ENCODE measurements at places on chromosomes 4 and X. TPM values are rescaled to one million over a fixed set of nuclear protein-coding genes. Genes with fewer than 3 reads are reported as not detected.

Gene MTNR1A
- total RNA-seq, result not detected

Gene CRLF2
- 0.96 TPM for total RNA-seq

Gene SLBP
- total RNA-seq, result 52.0 TPM

Gene DNAAF6
- not detected for total RNA-seq

Gene PDZD4
- 0.80 TPM for total RNA-seq

Gene TEX11
- not detected for total RNA-seq

Gene USP17L29
- not detected for total RNA-seq

Gene FAT4
- 13.4 TPM for total RNA-seq

Gene HAND2
- total RNA-seq, result 10.5 TPM

Gene CXCL3
- total RNA-seq, result 0.64 TPM

Gene EDA
- total RNA-seq, result 5.0 TPM

DNA sequence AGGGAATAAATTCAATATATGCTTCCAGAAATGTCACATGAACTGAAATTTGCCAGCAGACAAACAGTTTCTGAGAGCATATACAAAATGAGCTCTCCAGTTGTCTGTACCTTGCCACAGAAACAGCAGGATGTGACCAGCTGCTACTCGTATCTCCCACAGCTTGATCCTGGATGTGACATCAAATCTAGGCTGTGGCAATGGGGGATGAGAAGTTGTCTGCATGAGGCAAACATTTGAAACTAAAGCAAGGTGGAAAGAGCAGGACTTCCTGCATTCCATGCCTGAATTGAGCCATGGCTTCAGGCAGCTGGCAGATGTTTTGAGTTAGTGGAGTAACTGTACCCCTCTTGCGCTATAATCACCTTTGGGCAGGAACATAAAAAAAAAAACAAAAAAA, 1724.0 kb downstream of the RPA4 start:
- DNase-seq, result no peak

DNA sequence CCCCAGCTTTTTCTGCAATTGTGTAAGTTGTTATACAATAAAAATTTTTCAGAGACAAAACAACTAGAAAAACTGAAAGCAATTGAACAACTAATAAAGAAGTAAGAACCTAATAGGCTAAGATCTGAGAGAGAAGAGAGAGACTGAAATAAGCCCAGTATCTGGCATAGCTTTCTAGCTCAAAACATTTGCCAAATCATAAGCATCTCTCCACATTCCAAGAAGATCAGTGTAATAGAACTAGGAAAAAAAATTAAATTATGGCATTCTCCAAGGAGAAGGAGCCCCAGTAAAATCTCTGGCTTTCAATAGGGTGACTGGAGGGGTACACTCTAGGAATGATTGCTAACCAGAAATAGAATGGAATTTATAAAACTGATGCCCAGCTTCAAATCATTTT, 19.0 kb upstream of the PPP3CA start:
- no peak for DNase-seq

- no peak for DNase-seq
Measured at GRCh38 chr4:182495031-182495430, 251.8 kb downstream of the TENM3 start.

DNA sequence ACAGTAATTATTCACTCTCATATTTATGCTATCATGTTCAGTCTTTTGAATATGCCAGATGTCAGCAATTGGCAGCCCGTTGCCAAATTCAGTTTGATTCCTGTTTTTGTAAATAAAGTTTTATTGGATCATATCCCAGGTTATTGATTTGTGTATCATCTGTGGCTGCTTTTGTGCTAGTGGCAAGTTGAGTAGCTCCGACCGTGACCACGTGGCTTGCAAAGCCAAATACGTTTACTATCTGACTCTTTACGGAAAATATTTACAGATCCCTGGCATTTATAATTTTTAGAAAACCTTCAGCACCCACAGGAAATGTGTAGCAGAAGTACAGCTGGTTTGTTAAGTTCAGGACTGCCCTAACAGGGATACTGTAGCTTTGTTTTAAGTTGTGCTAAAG, 67.4 kb downstream of the VCX2 start:
- DNase-seq, result no peak

DNA sequence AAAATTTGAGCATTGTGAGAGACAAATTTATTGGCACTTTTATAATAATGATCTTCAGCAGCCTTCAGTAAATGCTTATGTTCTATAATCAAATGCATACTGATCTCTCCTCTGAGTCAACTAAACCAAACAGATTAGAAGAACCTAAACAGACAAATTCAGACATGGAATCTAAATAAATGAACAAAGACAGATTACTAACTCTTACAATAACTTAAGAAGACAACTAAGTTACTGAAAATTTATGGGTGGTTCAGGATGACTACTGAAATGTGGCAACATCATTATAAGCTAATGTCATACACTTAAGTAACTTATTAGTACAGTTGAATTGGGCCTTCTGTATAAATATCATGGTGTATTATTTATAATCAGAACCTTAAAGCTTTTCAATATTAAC, 127.3 kb downstream of the NEK1 start:
- no peak for DNase-seq

DNA sequence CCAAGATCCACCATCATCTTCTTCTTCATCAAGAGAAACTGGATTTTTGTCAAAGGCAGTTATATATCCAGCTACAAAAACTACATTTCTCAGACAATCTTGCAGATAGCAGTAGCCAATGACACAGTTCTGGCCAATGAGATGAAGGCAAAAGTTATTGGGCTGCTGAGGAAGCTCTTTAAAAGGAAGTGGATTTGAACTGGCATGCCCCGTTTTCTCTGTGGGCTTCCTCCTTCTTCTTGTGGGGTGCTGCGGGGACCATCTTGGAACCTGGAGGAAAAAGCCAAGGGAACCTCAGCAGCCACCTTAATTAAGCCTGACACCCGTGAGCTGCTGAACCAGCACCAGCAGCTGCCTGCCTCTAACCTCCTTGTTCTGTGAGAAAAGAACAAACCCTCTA, 4.8 kb downstream of the SMIM43 start:
- no peak for DNase-seq

DNA sequence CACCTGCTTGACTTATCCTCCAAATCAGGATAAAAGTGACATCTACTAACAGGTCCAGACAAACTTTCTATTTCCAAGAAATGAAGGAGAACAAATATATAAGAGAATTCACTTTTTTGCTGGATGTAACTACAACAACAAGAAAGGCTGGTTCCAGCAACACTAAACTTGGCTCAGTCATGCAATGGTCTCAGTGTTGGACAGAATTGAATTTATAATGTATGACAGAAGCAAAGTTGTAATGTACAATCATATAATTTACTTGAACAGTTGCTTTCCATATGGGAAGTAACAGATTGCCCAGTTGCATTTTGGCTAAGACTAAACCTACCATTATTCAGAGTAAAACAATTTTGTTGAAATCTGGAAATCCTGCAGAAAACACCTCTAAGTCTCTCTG, 183.3 kb upstream of the INTU start:
- no peak for DNase-seq

- DNase-seq, result no peak
Measured at GRCh38 chr4:182427554-182427953, 184.4 kb downstream of the TENM3 start.

DNA sequence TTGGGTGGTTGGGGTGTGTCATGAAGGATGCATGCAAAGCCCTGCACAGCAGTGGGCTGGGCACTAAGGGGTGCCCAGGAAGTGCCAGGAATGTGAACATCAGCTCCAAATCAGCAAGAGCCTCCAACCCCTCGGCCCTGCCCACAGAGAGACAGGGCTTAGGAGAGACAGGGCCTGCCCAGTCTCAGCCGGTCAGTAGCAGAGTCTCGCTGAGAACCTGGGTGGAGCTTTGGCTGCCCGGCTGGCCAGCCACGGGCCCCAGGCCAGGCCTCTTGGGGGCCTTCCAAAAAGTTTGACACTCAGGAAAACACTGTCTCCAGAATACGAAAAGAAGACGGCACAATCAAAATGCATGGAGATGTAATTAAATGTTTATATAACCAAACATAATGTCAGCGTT, 4.3 kb upstream of the MXD4 start:
- no peak for DNase-seq

- DNase-seq, result no peak
Measured at GRCh38 chr4:121952290-121952689, 430 bp upstream of the TRPC3 start.

GRCh38 chr4:3314706-3315260, 22.0 kb downstream of the RGS12 start:
- no peak for DNase-seq

DNA sequence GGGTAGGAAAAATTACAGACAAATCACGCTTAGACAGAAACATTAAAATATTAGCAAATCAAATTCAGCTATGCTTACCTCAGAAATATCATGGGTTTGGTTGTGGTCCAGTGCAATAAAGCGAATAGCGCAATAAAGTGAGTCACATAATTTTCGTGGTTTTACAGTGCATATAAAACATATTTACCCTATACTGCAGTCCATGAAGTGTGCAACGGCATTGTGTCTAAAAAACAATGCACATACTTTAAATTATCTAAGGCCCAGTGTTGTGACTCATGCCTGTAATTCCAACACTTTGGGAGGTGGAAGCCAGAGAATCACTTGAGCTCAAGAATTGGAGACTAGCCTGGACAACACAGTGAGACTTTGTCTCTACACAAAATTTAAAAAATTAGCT, 195.7 kb upstream of the IL1RAPL1 start:
- no peak for DNase-seq

- no peak for DNase-seq
Measured at GRCh38 chr4:173735049-173735448, 205.0 kb upstream of the HAND2 start.

DNA sequence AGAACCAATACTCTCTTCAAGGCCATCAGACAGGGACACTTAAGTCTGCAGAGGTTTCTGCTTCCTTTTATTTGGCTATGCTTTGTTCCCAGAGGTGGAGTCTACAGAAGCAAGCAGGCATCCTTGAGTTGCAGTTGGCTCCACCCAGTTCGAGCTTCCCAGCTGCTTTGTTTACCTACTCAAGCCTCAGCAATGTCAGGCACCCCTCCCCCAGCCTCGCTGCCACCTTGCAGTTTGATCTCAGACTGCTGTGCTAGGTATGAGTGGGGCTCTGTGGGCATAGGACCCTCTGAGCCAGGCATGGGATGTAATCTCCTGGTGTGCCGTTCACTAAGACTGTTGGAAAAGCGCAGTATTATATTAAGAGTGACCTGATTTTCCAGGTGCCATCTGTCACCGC, 12.6 kb upstream of the UGT2B15 start:
- no peak for DNase-seq

DNA sequence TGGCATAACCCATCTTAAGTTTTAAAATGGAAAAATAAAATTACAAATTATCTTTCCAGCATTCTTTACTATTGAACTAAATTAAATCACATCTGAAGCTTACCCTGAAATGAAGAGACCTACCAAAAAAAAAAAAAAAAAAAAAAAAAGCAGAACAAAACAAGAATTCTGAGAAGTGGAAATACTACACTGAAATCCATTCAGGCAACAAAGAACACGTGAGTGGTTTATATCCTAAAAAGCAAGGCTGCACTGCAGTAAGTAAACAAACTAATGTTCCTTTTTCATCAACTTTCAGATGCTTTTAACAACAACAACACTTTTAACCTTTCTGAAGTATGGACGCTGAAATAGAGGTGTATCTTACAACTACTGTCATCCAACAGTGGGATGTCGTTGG, 7.5 kb downstream of the FRYL start:
- DNase-seq, result no peak

DNA sequence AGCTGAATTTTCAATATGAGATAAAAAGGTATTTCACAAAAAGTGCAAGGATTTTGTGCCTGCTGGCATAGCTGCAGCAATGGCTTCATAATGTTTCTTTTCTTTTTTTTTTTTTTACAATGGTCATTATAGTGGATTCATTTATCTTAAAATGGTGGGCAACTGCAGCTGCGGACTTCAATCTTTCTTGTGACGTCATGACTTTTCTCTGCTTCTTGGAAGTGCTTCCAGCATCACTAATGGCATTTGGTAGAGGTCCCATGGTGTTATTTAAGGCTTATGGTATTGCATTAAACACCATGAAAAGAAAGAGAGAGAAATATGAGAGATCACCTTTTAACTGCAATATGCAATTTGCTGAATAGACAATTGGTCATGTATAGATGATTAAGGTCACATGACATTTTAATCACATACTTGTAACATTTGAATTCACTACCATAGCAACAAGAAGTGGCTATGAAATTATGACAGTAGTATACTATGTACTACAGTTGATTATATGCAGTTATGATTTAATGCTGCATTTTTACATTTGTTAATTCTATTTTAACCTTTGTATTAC, 684.0 kb upstream of the AADAT start:
- no peak for DNase-seq

- no peak for DNase-seq
Measured at GRCh38 chr4:1770791-1771231, 22.3 kb upstream of the FGFR3 start.

DNA sequence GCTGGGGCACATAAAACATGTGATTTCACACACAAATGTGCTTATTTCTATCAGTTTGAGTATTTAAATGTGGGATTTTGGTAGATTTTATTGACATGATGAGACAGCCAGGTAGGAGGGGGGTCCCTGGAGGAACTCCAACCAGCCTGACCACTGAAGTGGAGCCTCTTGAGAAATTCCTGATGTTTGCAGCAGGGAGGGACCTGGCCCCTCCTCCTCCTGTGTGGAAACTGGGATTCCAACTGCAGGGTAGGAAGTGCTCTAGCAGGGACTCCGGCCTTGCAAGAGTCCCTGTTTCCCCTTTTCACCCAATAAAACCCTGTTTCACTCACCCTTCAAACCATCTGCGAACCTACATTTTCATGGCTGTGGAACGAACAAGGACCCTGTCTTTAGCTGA, 2224.0 kb upstream of the AGA start:
- DNase-seq, result no peak

DNA sequence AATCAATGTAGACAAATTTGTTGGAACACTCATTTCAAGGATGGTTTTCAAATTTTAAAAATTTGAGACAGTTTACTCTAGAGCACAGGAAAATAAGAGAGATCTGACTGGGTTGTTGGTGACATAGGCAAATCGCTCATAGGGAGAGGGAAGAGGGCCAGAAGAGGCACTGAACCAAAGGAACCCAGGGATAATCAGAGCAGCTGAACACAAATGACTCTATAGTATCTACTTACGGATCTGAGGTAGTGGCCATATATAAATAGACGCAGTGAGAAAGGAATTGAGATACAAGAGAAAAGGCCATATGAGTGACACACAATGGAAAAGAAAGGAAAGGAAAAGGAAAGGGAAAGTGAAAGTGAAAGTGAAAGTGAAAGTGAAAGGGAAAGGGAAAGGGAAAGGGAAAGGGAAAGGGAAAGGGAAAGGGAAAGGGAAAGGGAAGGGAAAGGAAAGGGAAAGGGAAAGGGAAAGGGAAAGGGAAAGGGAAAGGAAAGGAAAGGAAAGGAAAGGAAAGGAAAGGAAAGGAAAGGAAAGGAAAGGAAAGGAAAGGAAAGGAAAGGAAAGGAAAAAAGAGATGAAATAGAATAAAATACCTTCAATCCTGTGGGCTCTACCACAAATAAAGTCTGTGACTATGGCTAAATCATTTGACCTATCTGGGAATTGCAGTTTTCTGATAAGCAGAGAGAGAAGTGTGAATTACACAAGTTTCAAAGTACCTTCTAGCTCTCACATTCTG, 759.2 kb downstream of the DMD start:
- no peak for DNase-seq

GRCh38 chrX:145818186-145819113, 821 bp downstream of the SLITRK2 start:
- no peak for DNase-seq

- no peak for DNase-seq
Measured at GRCh38 chr4:51835079-51835478, 7.9 kb upstream of the DCUN1D4 start.
